ENCODE measurements at places on chromosomes 6 and 20.

- DNase-seq, result no peak
These were observed 41.5 kb downstream of the PLCB4 start for GRCh38 chr20:9110365-9110764.

DNA sequence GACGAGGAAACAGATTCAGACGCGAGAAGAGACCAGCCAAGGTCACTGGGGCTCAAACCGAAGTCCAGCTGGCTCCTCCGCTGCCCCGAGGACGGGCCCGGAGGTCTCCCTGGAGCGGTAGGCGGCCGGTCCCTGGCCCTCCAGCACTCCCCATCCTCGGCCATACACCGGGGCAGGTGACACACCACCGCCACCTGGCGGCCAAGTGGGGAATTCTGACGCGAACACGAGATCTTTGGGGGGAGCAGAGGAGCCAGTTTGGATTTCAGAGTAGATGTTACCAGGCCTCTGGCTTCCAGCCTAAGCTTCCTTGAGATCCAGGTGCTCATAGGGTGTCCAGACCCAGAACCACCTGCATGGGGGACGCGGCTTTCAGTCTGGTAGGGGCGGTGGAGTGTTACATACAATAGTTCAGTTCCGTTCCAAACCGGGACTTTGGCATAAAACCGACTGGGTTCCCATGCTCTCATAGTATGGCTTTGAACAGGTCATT, 16.1 kb downstream of the BPIFB1 start:
- DNase-seq, result peak; percentile 70

- no peak for DNase-seq
These were observed 42.6 kb downstream of the RAB44 start for GRCh38 chr6:36739947-36740817.

DNA sequence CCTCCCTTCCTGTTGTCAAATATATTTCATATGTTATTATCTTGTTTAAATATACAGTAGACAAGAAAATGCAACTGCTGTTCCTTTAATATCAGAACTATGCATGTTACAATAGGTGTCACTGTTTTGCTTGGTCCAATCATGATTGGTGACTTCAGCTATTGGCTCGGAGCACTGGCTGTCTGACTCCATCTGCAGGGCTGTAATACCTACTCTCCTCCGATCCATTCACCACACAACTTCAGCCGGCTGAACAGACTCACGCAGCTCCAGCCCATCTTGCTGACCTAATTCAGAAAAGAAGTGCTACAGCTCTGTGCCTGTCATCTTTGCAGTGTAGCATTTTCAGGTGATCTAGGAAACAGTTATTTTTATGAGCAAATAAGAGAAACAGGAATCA, at the start of gene BTBD3:
Gene BTBD3, plus strand, starts transcription at position 231 of the 400 bp plus-strand sequence. CDS start 383 bp downstream, outside the sequence.
- DNase-seq, result no peak

DNA sequence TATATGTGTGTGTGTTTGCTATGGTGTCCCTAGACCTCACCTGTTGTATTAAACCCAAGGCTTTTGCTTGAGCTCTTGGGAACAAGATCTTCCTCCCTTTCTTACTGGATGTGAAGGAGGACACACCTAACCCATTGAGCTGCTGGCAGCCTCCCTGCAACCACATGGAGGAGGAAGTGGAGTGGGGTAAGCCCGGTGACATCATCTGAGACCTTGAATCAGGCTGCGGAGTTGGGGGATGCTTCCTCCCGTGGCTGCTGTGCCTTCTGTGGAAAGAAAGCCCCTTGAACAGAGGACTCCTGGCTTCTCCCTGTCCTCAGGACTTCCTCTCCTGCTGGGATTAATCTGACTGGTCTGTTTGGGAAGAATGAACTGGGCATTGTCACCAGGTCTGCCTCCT, 3.3 kb downstream of the CST11 start:
- no peak for DNase-seq

- no peak for DNase-seq
These were observed 1.7 kb downstream of the C20orf204 start for GRCh38 chr20:64037498-64038213.

DNA sequence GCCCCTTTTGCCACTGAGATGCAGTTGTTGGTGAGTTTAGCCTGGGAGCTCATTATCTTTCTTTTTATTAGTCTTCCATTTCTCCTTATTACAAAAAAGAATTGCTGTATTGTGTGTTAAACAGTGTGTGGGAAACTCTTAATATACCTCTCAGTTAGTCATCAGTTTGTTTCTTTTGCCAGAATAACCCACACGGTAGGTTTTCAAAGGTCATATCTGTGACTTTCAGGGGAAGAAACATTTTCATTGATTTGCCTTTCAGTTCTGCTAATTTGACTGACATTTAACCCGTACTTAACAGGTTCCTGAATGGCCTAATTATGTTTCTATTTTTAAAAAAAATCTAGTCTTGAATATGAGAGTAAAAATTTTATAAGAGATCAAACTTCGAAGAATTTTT, 145.3 kb downstream of the KHDC1L start:
- no peak for DNase-seq

- DNase-seq, result peak; percentile 27
These were observed 111.9 kb upstream of the GGTLC1 start for GRCh38 chr20:24100370-24101011.

DNA sequence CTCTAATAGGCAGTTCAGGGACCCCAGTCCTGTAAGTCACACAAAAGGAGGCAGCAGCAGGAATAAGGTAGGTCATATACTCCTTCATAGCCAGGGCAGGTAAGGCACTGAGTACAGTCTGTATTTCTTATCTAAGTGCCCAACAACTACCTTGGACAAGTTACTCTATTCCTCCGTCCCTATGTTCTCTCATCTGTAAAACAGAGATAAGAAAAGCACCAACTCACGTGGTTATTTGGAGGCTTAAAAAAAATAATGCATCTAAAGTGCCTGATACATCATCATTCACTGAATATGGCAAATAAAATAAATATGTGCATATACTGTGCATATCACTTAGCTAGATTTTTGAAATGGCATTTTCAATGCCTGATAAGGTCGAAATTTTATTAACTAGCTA, 298.1 kb upstream of the CDYL start:
- DNase-seq, result no peak

GRCh38 chr6:27144740-27145079, 102.8 kb upstream of the PRSS16 start:
- DNase-seq, result no peak

- DNase-seq, result no peak
These were observed 51.7 kb downstream of the PDE10A start for GRCh38 chr6:165611294-165611693.

- peak; percentile 52 for DNase-seq
These were observed 654 bp downstream of the WASF1 start for GRCh38 chr6:110178626-110179405.

DNA sequence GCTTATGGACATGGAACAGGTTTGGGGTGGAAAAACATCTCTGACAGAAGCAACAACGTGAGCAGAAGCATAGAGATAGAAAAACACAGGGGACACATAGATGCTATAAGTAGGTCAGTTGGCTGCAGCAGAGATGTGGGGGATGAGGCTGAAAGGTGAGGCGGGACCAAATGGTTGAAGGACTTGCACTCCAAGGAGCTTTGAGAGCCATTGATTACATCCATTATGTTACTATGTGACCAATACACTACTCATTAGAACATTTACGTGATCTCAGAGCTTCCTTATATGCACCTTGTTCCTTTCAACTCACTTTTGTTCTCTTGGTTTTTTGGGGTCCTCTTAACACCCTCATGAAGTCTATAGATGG, 47.9 kb upstream of the TTPAL start:
- DNase-seq, result no peak

- no peak for DNase-seq
These were observed 8.4 kb downstream of the TPBG start for GRCh38 chr6:82371799-82372546.

GRCh38 chr6:80382811-80383210, 276.3 kb downstream of the BCKDHB start:
- no peak for DNase-seq

DNA sequence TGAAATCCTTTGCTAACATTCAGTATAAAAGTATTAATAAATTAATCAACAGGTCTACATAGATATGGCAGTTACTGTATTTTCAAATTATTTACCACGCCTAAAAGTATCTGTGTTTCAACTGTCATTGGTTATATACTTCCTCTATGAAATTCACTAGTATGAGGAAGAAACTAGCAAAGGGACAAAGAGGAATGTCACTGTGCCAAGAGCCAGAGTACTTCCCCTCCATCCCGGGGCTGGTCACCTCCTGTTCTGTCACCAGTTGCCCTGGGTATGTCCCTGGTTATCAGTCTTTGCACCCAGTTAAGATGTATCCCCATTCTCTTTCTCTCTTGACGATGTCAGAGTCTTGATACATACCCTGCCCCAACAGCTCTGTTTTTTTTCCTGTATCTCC, 476.8 kb upstream of the SOX4 start:
- no peak for DNase-seq

GRCh38 chr6:164069350-164069990, 655.0 kb downstream of the QKI start:
- DNase-seq, result no peak

- peak; percentile 10 for DNase-seq
These were observed 570.4 kb upstream of the GJE1 start for GRCh38 chr6:141562186-141562811.

DNA sequence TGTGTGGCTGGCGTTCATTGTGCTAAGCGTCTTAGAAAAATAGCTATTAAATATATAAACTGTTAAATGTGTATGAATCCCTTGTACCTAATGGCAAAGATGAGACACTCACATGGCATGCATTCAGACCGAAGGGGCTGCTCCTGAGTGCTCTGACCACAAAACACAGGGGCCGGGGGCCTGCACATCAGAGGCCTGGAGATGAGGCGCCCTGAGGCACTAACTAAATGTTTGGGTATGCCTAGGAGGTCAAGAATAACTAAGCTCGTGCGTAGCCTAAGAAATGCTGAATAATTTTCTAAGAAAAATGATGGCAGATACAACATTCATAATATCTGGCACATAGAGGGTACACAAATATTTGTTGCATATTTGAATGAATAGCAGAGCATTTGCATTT, 92.5 kb downstream of the PSMB1 start:
- DNase-seq, result no peak

DNA sequence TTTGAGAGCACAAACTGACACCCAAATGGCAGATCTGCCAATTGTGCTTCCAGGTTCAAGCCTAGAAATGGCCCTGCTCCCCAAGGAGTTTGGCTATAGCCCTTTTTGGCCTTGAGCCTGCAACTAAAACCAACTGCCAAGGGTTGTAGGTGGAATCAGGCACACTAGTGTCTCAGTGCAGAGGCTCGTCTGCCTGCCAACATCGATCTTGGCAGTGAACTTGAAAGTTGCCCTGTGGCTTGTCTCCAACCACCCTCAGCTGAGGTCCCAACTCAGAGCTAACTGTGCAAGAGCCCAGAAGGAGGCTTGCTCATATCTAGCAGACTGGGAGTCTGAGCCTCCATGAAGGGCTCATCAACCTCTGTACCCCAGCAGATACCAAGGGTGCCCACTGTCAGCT, 92.7 kb upstream of the GLP1R start:
- DNase-seq, result no peak

DNA sequence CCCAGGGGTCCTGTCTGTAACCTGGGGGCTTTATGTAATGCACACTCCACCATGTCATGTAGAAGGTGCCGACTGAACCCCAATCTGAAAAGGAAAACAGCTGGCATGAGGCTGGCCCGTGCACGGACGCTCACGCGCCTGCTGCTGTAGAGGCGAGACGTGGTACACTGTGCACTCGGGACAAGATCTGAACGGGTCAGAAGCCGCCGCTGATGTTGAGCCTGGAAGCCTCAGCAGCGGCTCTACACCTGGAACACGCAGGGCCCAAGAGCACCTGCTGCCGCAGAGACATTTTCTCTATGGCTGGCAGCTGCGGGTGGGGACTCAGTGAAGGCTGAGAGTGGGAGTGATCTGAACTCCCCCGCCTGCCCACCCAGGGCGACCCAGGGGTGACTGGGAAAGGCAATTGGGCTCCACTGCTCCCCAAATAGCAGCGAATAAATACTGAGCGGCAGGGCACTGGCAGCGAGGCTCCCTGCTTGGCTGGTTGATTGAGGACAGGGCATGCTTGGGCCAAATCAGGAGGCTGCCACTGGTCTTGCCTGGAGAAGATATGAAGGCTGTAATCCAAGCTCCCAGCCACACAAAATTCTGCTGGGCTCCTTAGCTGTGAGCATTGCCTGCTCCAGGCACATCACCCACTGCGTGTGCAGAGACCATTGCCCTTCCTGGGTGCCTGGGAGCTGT, 2.5 kb upstream of the OGFR start:
- DNase-seq, result no peak

DNA sequence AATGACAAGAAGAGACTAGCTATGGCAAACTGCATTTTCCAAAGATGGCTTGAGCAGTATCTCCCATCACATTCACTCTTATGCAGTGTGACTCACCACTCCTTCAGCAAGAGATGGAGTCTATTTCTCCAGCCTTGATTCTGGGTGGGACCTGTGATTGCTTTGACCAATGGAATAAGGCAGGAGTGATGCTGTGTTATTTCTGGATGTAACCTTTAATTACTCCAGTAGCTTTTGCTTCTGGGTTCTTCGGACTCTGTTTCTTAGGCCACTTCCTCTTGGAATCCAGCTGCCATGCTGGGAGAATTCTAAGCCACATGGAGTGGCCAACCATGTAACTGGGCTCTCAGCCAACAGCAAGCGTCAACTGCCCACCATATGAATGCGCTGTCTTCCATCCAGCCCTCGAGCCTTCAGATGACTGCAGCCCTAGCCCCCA, 50.7 kb downstream of the TGM2 start:
- DNase-seq, result no peak

GRCh38 chr20:24762371-24762770, 186.7 kb upstream of the CST7 start:
- DNase-seq, result no peak

DNA sequence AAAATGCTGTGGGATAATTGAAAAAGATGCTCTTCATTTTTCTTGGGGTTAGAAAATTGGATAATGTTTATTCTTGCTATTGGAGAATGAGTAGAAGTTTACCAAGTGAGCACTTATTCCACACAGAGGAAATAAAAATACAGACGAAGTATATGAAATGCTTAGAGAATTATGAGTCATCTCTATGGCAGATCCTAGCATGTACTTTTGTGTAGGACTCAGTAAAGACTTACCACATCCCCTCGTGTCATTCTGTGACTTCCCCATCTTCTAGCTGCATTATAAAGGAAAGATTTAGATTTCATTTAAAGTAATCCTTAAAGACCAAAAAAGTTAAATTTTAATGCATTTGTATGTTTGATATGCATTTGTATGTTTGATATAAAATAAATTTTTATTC, 685.6 kb downstream of the TBC1D32 start:
- DNase-seq, result no peak

DNA sequence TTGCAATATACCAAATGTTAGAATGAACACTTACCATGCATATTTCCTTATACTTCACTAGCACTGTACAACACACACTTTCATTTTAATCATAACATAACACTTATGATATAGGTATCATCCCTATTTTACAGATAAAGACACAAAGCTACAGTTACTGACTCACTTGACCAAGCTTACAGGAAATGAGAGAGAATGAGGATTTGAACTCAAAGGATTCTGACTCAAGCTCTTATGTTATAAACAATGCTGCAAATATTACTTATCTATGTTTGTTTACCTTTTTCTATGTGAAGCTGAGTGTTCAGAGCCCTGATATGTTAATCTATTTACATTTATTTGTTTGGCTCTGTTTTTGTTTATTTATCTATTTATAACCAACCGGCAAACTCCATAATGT, 245.4 kb downstream of the PTPRK start:
- no peak for DNase-seq

Measured in stimulated activated CD4-positive, alpha-beta T cell treated with anti-CD3 and anti-CD28 coated beads, Interleukin-1b, Interleukin-23, amount 100 ng/mL, for 4 hours (primary cell).